HFFc6 (cell line): ENCODE measurements at places on chromosomes 12 and 14. TPM values are rescaled to one million over a fixed set of nuclear protein-coding genes. Genes with fewer than 3 reads are reported as not detected.

OTOGL gene
- total RNA-seq, result 0.11 to 0.32 TPM (median 0.27 TPM) in 3 replicates

TRMT61A gene
- 13.0 to 15.3 TPM (median 13.4 TPM) in 3 replicates for total RNA-seq

WSCD2 gene
- total RNA-seq, result not detected in 3 replicates

CD4 gene
- 0.11 TPM in 1 of 3 replicates, not detected in the others for total RNA-seq

PIK3C2G gene
- total RNA-seq, result not detected in 3 replicates

PAPLN gene
- 1.7 to 2.3 TPM (median 2.1 TPM) in 3 replicates for total RNA-seq

SSTR1 gene
- total RNA-seq, result 118 to 205 TPM (median 190 TPM) in 3 replicates

TAS2R42 gene
- not detected in 3 replicates for total RNA-seq

HSP90AA1 gene
- total RNA-seq, result 607 to 851 TPM (median 682 TPM) in 3 replicates

TSHR gene
- not detected in 3 replicates for total RNA-seq

SLC6A12 gene
- not detected in 3 replicates for total RNA-seq

DNA sequence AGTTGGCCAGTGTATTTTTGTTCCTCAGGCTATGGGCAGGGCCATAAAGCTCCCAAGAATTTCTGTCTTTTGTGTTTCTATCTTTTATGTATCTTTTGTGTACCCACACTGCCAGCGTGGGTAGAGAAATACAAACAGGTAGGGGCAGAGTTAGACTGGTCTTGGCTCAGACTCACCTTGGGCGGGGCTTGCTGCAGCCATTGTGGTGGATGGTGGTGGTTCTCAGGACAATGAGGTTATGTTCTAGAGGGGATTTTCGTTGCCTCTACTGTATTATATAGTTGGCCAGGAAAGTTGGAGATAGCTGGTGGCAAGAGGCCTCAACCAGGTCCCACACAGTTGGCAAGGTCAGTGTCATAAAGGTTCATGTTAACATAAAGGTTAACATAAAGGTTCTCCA, 977.5 kb upstream of the LRFN5 start:
- DNase-seq, result no peak

GRCh38 chr12:102343361-102344121, 136.8 kb downstream of the IGF1 start:
- DNase-seq, result no peak

DNA sequence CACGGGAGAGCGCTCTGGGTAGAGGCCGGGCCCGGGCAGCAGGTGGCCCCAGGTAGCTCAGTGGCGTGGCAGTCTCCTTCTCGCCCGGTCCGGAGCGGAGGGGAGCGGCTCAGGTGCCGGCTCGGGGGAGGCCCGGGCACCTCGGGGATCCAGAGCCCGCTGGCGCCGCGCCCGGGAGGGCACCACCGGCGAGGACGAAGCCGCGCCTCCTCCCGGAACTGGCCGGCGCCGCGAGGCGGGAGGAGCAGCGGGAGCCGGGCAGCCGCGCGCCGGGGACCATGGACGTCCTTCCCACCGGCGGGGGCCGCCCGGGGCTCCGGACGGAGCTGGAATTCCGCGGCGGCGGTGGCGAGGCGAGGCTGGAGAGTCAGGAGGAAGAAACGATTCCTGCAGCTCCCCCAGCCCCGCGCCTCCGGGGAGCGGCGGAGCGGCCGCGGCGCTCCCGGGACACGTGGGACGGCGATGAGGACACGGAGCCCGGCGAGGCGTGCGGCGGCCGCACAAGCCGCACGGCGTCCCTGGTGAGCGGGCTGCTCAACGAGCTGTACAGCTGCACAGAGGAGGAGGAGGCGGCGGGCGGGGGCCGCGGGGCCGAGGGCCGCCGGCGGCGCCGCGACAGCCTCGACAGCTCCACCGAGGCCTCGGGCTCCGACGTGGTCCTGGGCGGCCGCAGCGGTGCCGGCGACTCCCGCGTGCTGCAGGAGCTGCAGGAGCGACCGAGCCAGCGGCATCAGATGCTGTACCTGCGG, 21.5 kb upstream of the GNS start:
- no peak for DNase-seq

DNA sequence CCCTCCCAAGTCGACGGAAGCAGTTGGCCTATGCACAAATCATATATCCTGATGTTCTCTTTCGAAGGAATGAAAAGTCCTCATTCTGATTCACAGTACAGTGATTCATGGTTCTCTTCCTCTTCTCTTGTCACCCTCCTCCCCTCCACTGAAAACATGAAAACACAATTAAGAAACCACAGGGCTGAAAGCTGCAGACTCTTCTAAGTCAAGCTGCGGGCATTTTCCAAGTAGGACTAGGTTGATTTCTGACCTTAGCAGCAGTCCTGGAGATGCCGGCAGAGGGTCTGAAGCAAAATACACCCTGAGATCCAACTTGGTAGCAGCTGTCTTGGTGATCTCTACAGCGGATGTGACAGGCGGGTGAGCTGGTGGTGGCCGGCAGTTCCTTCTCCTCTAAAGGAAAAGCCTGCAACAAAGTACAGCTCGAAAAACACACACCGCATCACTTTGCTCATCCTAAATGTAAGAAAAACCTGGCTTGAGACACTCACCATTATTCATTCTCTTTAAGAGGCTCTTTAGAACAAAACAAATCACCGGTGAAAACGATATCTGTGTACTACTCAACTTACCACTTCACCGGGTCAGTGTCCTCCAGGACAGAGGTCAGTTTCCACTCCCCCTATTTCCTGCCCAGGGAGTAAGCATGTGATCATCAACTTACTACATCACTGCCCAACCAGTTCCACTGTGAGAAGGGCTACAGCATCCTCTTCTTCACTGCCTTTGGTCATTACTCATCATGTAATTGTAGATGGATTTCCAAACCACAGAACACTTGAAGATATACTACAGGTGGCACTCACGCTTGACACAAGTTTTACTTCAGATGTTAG, 6.0 kb downstream of the TMCC3 start:
- DNase-seq, result peak; percentile 13

- no peak for DNase-seq
These were observed 28.7 kb downstream of the FBXO21 start for GRCh38 chr12:117161460-117162166.

GRCh38 chr12:109982210-109982609, 14.0 kb downstream of the GIT2 start:
- DNase-seq, result peak; percentile 45

GRCh38 chr12:42135259-42135814, 9.3 kb downstream of the GXYLT1 start:
- peak; percentile 61 for DNase-seq

GRCh38 chr14:33229269-33229929, 290.7 kb downstream of the NPAS3 start:
- DNase-seq, result no peak

DNA sequence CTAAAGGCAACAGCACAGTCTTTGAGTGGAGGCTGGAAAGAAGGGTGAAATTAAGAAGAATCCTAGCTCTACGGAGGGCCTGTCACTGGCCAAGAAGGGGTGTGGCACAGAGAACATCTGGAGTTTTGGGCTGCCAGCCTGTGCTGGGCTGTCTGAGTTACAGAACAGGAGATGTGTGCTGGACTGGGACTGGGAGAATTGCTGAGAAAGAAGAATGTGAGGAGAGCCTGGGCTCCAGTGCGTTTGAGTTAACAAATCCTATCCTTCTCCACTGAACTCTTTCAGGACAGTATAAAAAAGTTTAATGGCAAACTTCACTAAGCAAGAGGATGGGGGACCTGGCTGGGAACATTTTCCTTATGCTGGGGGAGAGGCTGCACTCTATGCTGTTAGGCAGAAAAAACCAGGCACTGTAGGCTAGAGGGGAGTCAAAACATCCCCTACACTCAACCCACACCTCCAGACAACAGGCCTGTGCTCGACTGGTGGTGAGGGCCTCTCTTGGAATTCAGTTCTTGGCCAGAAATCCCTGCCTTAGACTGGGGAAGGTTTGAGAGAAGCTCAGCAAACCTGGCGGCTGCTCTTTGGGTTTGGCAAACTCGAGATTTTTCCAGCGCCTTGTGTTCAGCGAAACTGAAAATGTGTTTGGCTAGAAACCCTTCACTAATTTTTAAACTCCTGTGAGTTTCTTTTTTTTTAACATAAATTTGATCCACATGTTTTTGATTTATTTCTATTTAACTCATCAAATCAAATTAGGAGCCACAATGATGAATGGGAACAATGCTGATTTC, 217.3 kb downstream of the MON2 start:
- peak; percentile 22 for DNase-seq

GRCh38 chr12:56337753-56338251, 882 bp upstream of the IL23A start:
- DNase-seq, result no peak

DNA sequence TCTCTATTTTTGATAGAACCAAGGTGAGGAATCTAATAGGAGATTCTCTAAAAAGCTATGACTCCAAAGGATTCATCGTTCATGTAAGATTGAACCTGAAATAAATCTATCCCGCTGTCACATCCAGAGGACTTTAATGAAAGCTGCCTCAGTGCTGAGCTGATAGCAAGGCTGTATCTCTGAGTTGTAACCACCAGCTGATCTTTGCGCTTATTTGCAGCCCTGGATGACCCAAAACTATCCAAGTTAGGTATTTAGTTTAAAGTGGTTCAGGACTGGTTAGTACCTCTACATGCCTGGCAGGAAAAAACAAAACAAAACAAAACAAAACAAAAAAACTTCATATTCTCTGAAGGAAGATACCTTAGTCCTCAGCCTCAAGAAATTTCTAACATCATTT, 8.8 kb upstream of the ANKRD33 start:
- no peak for DNase-seq

GRCh38 chr12:51171884-51172514, 936 bp downstream of the TFCP2 start:
- no peak for DNase-seq

DNA sequence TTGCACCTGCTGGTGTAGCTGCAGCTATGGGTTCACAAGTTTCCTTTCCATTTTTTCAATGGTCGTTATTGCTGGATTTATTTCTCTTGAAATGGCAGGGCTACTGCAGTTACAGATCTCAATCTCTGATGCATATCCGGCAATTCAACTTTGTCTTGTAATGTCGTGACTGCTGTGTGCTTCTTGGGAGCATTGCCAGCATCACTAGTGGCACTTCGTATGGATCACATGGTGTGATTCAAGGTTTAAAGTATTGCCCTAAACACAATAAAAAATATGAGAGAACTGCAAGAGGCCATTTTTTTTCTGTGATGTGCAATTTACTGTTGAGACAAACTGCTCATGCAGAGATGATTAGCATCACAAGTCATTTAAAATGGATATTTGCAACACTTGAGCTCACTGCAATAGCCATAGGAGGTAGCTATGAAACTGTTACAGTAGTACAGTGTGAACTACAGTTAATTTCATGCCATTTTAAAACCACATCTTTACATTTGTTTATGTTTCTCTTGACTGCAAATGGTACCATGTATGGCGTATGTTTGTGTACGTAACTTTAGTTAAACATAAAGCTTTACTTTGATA, 217.4 kb upstream of the PDE3A start:
- no peak for DNase-seq

GRCh38 chr12:105554223-105554678, 223.8 kb downstream of the C12orf75 start:
- DNase-seq, result no peak

DNA sequence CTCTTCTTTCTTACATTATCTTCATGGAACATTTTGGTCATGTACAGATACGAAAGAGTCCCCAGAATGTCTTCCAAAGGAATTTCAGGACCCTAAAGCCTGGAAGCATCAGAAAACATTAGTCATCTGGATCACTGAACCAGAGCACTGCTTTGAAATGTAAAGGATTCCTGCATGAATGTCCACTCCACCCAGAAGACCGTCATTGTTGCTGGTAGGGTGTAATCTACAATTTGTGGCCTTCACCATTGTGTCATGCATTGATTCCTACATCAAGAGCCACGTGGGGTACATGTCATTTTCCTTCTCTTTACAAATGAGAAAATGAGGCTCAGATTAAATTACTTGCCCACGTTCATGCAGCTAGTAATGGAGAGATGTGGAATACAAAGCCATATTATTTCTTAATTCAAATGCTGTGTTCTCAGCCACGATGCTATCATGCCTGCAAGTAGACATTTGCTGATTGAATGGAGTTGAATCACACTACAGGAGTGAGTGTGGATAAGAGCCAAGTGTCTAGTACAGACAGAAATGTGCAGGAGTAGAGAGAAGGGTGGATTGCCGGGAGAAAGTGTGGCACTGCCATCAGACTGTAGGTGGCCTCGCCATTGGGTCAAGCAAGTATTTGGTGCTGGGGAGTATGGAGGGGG, 231.2 kb downstream of the C12orf75 start:
- peak; percentile 58 for DNase-seq

GRCh38 chr12:45644541-45644940, 85.0 kb upstream of the ARID2 start:
- peak; percentile 3 for DNase-seq

DNA sequence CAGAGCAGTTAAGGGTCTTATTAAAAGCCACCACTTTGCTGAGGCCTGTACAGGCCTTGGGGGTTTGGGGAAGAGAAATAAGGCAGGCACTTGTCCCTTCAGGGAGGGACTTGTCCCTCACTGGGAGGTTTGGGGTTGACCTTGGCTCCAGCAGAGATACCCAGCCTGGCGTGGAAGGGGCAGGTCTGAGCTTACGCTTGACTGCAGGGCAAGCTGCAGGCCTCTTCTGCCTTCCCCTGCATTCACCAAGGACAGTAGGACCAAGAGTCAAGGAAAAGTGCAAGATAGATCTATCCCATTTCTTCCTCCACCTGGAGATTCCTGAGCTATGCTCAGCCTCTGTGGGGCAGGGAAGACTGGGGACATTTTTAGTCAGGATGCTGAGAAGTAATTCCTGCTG, 154.3 kb downstream of the SMOC1 start:
- no peak for DNase-seq

DNA sequence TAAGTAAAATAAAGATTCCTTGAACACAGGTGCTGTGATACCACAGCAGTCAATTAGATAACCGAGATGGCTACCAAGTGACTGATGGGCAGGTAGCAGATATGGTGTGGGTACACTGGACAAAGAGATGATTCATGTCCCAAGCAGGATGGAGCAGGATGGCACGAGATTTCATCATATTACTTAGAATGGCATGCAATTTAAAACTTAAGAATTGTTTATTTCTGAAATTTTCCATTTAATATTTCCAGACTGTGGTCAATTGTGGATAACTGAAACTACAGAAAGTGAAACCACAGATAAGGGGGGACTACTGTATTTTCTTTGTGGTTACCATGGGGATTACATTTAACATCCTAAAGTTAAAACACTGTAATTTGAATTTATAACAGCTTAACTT, 7.5 kb upstream of the ZFP36L1 start:
- no peak for DNase-seq

DNA sequence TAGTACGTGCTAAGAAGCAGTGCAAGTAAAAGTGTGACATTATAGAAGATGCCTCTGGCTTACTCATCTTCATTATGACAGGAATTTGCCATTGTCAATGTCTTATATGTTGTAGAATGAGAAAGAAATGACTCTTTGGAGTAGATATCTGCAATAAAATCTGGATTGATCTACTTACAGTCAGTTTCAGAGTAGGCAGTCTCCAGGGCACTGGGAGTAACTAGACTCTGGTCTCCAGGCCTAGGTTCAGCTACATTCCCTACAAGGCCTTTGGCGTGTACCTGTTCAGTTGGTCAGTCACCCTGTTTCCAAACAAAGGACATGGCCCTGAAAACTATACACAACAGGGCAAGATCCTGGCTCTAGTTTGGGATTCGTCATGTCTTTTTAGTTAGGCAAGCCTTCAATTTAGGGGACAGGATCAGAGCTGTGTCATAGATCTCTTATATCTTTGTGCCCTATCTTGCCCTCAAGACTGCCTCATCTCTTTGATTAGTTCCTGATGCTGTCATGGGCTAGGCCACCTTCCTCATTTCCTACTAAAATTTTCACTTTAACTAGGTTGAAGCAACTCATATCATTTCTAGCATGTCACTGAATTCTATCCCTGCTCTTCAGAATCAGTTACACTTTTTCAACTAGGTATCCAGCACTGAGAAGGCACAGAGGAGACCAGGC, 410.0 kb downstream of the RAD51B start:
- DNase-seq, result no peak
